ENCODE measurements at places on chromosomes 12 and 14.

- DNase-seq: no peak
Measured at GRCh38 chr14:20614038-20614840, 23.1 kb upstream of the RNASE12 start.

DNA sequence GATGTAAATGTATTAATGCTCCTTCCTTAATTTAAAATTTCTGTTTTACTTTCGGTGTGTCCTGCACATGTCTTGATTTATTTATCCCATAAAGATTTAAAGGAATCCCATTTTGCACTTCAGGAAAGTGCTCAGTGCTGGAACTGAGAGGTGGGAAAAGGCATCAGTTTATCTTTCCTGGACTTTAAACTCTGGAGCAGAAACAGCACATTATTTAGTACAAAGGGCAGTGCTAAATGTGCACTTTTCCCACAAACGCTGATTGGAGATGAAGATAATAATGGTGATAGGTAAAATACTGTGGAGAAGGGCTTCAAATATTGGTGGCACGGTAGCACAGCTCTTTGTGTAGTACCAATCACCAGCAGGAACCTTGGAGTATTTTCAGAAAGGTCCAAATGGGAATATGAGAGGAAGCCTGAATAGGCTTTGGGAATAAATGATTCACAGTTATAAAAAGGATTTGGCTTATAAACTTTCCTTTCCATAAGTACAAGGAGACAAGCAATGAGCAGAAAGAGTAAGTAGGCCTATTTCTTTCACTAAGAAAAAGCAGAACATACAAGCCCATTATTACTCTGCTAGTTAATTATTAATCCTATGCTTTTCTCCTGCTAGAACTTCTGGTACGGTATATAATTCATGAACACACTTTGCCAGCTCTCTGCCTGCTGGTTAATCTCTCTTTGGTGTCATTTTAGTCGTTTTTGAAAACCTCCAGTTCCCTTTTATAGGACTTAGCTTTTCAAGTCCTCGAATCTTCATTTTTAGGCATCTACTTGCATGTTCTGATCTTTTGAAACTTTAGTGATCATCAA, 58.3 kb downstream of the SLC15A5 start:
- no peak for DNase-seq

GRCh38 chr14:95216008-95216407, 58.7 kb upstream of the DICER1 start:
- no peak for DNase-seq

- DNase-seq: no peak
Measured at GRCh38 chr14:91111443-91111842, 2.4 kb upstream of the DGLUCY start.

DNA sequence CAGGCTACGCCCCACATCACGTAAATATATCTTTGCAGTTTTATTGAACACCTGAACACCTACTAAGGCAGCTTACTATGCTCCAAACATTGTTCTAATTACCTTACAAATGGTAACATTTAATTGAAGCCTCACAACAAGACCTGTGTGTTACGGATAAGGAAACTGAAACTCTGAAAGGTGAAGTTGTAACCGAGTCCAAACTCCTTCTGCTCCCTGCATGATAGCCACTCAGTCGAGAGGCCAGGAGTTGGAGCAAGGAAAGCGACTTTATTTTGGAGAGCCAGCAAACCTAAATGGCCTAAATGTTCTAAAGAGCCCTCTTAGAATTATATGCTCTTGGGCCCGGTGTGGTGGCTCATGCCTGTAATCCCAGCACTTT, 12.6 kb upstream of the TRPV4 start:
- no peak for DNase-seq

DNA sequence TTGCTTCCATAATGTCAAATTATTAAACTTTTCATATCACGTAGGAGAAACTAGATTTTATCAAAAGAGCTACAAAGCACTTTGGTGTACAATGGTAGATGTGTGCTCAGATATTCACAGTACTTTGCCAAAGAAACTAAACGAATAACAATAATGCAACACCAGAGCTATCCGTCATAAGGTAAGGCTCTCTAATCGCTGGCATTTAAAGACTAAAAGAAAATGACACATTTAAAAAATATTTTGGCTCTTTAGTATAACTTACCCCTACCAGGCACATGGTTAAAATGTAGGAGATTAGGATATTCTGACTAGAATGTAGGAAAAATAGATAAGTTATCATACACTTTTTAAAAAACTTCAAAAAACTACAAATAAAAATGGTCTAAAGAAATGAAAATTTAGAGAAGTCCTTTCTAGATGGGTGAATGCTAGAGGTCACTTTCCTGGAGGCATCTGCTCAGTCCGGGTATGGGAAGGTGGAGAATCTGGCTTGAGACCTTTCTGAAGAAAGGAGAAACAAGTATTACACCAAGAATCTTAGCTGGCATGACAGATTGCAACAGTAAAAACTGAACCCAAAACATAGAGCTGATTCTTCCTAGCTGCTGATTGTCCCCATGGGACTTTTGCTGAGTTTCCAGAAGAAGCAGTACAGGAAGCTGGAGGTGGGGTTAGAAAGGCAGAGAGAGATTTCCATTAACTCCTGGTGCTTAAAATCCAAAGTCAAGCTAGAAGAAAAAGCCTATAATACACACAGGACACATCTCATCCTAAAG, 67.9 kb downstream of the FAR2 start:
- no peak for DNase-seq

GRCh38 chr12:102659200-102659911, 179.0 kb upstream of the IGF1 start:
- no peak for DNase-seq

GRCh38 chr12:79546466-79547043, 144.2 kb downstream of the PAWR start:
- no peak for DNase-seq

GRCh38 chr14:57388067-57388466, 2.3 kb upstream of the NAA30 start:
- no peak for DNase-seq

DNA sequence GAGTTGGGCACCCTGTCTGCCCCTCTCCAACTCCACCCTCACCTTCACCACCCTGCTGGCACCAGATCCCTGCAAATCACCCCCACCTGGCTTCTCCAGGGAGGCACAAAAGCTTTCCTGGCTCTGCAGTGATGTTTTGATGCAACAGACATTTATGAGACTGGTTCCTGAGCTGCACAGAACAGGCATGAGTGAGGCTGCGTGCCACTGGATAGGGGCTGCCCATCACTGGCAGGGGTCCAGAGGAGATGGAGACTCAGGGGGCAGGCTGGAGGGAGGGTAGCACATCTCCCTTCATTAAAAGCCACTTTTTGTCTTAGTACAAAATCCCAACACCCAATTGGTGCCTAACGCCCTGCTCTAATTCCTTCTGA, 17.3 kb upstream of the ZDHHC22 start:
- no peak for DNase-seq

DNA sequence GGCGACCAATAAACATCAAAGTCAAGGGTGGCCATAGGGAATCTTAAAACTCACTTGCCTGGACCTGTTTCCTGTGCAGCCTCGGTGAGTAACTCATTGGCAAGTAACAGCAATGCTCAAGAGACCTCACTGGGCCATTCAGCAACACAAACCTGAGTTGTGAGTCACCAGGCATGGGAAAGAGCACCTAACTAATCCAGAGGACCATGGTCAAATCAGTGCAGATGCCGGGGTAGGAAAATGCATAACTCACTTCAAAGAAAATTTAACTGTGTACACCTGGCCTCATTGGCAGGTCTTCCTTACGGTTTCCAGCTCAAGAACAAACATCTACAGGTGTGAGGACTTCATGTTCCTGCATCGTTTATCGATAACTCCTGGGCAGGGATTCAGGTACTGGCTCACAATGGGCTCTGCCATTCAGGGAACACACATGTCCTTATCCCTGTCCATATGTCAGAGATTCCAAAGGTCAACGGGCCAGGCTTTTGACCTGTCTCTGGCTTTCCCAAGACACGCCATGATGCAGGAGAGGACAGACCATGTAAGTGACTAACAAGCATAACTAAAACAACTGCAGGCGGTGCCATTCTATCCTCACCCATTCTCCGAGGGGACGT, 211.8 kb downstream of the ANO2 start:
- no peak for DNase-seq

DNA sequence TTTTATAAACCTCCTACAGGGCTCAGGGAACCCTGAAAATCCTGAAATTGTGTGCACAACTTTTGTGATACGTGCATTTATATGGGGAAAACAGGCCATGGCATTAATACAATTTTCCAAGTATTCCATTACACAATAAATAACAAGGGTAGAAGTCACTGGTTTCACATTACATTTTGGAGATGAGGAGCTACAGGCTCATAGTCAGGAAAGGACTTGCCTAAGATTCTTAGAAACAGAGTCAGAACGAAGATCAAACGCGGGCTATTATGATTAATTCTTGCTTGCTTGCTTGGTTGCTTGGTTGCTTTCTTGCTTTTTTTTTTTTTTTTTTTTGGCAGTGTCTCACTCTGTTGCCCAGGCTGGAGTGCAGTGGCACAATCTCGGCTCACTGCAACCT, 16.7 kb downstream of the NOS1 start:
- no peak for DNase-seq

- DNase-seq: no peak
Measured at GRCh38 chr14:22024137-22024536, 350.5 kb upstream of the OR4E1 start.

- no peak for DNase-seq
Measured at GRCh38 chr14:37566811-37567371, 28.2 kb downstream of the FOXA1 start.

GRCh38 chr12:40216516-40217288, 8.1 kb upstream of the LRRK2 start:
- DNase-seq: no peak

DNA sequence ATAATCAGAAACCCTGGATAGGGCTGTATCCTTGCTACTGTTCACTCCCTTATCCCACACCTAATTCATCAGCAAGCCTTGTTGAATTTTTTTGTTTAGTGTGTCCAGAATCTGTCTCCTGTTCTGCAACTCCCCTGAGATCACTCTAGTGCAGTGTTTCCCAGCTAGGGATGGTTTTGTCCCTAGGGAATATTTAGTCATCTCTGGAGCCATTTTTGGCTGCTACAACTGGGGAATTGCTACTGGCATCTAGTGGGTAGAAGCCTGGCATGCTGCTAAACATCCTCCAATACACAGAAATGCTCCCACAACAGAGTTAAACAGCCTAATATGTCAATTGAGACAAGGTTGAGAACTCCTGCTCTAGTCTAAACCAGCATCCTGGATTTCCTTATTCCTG, 248.0 kb downstream of the NPAS3 start:
- no peak for DNase-seq

DNA sequence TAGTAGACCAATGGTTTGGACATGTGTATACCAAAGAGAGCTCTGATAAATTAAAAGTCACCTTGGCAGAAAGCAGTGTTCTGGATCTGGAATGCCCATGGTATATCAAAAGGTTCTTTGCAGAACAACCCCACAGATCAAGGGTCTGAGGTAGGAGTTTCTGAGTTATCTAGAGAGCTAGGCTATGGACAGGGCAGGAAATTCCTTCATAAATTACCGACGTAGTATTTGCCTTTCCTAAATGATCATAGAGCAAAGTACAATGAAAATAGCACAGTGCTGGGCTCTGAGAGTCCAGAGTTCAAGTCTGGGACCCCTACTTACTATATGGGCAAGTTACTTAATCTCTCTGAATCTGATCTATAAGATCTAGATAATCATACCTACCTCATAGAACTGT, 35.3 kb upstream of the PELI2 start:
- no peak for DNase-seq

- no peak for DNase-seq
Measured at GRCh38 chr14:24954700-24955037, 95.3 kb downstream of the STXBP6 start.

DNA sequence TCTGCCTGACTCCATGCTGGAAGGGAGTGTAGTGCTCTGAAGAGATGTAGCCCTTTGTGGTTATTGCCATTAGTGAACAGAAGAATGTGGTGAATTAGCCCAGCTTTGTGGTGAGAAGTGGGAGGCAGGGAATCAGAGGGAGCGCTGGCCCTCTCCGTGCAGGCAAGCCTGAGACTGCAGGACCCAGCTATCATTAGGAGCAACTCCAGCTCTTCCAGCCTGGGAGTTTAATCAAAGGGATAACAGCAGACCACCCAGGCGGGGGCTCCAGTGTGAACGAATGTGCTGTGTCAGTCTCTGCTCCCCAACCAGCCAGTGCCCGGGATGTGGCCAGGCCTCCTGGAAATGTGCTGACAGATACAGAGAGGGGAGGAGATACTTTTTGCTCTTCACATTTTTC, 142.7 kb downstream of the TTLL5 start:
- no peak for DNase-seq

DNA sequence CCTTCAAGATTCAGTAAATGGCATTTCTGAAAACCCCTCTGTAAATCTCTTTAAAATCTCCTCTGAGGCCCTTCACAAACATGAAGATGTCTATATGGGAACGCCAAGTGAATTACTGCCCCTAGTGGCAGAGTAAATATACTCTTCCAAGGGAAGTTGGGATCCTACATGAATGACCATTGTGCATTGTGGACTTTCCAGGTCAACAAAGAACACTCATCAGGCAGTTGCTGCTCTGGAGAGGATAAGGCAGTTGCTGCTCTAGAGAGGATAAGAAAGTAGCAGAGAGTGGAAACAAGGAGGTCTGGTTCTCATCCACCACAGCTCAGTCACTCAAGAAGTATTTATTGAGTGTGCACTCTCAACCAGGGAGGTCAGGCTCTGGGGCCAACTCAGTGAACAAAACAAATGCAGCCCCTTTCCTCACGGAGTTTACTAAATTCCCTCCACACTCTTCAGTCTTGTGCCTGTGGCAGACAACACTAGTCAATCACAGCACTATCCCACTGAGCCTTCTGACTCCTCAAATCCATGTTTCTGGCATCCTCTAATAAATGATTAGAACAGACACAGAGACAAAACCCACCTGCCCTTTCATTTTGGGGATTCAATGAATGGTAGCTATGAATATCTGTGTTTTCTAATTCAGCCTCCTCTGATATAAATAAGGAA, 52.9 kb downstream of the SVOP start:
- DNase-seq: no peak

DNA sequence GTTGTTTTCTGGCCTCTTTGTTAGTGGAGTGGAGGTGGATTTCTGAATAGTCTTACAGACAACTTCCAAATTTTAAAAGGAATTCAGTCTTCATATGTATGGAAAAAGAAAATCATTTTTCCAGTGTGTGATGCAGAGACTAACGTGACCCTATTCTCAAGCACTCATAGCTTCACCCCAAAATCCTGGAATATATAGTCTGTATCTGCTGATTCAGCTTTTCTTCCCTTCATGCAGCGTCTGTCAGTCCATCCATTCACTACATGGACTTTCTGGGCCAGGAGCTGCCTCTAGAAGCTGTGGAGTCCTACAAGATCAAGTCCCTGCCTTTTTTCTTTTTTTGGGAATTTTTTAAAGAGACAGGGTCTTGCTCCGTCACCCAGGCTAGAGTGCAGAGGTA, 23.8 kb downstream of the KLC1 start:
- DNase-seq: no peak

Measured in T-helper 22 cell (primary cell).